ENCODE measurements at places on chromosomes 1 and 21.

DNA sequence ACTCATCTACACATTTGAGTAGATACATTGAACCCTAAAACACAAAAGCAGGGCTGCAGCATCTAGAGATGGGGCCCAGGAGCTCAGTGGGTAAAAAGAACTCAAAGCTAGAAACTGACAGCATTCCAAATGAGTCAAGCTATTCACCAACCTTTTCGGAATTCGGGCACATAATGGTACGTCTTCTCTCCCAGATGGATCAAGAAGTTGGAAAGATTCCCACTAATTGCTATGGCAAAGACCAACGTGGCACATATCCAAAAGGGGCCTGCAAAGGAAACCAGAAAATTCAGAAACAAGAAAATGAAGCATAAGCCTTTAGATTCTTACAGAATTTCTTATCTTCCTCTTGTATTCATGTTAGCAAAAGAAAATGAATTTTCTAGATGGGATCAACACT lies 18.4 kb downstream of the YIPF1 start:
- DNase-seq, result no peak

DNA sequence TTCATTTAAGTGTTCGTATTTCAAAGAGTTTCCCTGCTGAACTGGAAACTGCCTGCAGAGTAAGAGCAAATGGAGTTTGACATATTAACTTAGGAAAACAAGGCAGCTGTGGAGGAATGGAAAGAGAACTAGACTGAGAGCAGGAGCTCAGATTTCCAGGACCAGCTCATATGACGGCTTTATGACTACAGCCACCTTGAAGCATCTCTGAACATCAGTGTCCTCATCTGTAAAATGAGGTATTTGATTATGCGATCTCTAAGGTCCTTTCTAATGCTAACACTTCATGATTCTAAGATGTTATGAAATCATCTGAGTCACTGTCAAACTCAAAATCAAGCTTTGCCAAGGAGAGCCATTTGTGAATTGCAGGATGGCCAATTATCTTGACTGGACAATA lies 112.3 kb downstream of the PRRX1 start:
- no peak for DNase-seq

- DNase-seq, result no peak
Measured at GRCh38 chr1:203185585-203185984, 919 bp downstream of the CHI3L1 start.

DNA sequence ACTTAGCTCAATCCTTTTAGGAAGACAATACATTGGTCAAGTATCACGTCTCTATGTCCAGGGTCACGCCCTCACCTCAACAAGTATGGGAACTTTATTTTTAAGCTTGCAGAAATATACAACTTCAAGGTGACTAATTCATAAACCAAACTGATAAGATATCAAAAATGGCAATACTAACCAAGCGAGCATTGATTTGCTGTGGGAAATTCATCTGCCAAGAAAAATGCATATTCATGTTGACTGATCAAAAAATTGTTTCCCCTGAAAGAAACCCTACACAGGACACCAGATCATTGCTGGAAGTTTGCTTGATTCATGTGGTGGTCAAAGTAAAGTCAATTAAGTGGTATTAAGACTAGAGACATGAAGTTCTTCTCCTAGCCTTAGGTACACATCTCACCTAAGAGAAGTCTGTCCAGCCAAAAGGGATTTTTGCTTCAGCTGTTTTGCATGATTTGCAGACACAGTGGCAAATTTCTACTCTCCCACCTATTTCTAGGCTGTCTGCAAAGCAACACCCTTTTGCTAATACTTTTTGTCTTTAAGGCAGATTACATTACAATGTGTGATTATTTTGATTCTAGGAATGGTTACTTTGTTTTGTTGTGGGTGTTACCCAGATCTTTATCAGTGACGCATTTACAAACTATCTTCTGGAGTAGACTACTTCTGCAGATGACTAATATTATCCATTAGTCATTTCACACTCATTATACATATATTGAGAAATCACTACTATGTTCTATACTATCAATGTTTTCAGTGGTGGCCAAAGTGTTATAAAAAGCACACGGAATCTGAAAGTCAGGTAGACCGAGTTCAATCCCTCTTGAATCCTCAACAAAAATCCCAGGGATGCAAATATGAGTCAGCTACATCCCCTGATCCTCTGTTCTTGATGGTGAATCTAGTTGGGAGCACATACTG lies 12.4 kb downstream of the SAMSN1 start:
- DNase-seq, result no peak

GRCh38 chr1:45135316-45135715 lies 71.1 kb downstream of the ZSWIM5 start:
- no peak for DNase-seq

- no peak for DNase-seq
Measured at GRCh38 chr1:103416681-103417286, 108.7 kb upstream of the RNPC3 start.

DNA sequence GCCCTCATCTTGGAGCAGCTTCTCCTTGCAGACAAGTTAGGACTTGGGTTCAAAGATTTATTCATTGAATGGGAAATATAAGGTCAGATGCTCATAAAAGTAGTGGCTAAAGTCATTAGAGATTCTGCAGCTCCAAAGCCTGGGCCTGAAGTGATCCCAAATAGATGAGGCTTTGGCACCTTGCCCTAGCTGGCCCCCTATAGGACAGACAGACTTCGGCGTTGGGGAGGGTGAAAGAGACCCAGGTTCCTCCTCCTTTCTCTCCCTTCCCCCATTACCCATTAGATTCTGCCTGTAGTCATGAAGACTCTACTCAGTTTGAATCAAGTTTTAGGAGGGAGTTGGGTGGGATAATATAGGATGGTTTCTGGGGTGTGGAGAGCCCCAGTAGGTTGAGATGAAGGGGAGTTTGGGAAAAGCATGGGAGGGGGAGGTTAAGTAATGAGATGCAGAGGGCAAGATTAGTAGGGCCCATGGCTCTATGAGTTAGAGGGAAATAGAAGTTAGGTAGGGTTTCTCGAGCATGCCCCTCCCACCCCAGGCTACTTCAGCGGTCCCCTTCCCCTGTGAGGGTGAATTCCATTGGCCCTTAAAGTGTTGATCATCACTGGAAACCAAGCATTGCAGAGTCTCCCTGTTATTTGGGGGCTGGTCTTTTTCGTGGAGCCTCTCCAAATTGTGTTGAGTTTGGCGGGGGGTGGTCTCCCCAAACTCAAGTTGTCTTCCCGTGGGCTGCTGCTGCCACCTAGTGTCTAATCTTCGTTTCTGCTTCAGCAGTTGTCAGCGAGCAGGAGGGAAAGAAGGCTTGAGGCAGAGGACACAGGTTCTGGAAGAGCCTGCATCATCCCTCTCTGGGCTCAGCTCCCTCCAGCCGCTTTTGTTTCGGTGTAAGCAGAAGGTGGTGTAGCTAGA lies 2.1 kb upstream of the AHDC1 start:
- peak; percentile 33 for DNase-seq

- DNase-seq, result no peak
Measured at GRCh38 chr1:207807326-207807689, 55.5 kb downstream of the CD46 start.

GRCh38 chr1:178048883-178049282 lies 45.0 kb upstream of the RASAL2 start:
- DNase-seq, result no peak

DNA sequence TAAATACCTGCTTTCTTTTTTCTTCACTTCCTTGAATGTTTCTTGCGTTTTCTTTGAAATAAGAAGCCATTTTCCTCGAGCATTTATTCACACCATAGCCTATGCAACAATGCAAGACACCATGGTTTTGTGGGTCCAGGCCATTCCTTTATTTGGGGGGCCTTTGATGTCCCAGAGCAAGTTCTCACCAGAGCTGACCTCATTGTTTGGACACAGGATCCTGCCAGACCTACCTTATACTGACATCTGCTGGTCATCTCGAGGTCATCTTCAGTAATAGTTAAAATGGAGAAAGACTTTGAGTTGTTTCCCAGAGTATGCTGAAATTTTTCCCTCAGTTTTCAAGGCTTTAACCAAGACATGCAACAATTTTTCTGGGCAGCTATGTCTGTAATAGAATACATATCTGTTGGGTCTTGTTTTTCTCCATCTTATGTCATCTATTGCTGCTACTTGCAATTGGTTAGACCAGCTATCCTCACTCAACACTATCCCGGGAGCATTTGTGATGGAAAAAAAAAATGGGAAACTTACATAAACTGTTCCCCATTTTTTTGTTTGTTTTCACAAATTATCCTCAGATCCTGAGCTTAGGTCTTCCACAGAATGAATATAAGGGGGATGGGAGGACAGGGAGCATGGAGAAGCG lies 34.0 kb upstream of the BACE2 start:
- DNase-seq, result no peak

DNA sequence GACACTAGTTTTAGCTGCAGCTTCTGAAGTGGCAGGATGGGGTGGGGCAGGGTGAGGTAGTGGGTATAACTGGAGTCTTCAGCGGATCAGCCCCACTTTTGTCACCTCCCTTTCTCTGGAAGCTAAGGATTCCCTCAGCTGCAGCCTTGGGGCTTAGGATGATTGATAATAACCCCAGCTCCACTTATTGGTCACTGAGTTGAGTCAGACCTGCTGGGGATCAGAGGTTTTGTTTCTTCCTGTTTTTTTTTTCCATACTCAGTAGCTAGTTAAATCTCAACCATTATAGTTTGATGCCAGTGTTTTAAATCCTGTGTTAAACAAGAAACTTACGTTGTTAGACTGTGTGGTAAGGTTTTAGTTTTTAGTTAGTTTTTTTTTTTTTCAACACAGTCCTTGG lies 57.2 kb downstream of the LAMC1 start:
- DNase-seq, result no peak

DNA sequence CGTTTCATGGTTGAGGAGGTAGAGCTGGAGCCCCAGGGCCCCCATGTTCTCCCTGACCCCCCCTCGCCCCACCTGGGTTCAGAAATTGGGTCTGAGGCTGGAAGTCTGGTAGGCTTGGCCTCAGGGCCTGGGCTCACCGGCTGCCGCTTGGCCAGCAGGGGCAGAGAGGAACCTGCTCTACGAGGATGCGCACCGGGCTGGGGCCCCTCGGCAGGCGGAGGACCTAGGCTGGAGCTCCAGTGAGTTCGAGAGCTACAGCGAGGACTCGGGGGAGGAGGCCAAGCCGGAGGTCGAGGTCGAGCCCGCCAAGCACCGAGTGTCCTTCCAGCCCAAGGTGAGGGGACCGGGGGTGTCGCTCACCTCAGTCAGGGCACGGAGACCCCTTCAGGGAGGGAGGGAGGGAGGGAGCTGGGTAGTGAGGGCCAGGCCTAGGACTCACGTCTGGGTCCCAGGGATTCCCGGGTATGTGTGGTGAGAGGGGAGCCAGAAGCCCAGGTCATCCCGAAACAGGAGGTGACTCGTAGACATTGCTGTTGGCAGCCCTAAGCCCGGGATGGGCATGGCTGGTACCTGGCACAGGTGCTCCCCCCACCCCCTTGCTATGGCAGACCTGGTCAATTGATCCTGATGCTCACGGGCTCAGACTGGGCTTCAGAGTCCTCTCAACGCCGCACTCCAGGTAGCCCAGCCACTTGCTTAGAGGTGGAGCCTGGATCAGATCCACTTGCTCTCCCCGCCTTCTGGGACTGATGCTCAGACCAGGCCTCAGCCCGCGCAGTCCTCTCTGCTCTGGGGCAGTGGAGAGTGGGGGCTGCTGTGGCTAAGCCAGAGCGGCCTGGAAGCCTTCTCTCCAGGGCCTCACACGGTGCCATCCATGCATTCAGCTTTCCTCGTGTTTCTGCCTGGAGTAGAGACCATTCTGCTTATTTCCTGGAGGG lies 68.4 kb downstream of the ARHGEF10L start:
- no peak for DNase-seq

- no peak for DNase-seq
Measured at GRCh38 chr1:205172729-205173366, 38.7 kb downstream of the DSTYK start.

GRCh38 chr1:32939655-32940371 lies 24.8 kb downstream of the RNF19B start:
- no peak for DNase-seq

GRCh38 chr21:44780767-44781459 lies 20.7 kb downstream of the UBE2G2 start:
- no peak for DNase-seq

DNA sequence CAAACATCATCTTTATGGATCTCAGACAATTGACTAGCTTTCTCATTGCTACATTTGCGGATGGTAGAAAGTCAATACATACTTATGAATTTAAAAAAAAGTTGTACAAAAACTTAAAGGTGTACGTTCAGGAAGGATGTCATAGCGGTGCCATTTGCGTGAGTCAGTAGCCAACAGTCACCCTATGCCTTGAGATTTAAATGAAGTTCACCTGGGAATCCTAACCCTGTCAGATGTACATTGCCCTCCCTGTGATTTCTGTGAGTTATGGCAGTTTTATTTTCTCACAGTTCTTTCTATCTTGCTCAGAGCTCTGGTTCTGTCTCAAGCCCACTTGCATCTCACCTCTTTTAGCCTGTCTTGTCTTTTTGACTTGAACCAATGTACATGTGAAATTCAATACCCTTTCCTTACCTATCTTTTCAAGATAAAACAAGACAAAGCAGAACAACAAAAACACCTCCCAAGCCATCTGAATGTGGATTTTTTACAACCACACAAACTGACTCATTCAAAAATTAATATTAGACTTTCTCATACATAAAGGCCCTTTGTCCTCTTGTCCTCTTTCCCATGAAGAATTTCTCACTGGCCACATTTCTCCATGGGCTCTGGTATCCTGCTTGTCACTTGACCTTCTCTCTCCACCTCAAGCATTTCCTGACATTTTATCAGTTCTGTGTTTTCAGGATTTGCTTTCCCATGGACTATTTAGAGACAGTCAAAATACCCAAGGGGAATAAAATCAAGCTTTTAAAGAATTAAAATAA lies 25.3 kb upstream of the ZNF697 start:
- DNase-seq, result no peak

DNA sequence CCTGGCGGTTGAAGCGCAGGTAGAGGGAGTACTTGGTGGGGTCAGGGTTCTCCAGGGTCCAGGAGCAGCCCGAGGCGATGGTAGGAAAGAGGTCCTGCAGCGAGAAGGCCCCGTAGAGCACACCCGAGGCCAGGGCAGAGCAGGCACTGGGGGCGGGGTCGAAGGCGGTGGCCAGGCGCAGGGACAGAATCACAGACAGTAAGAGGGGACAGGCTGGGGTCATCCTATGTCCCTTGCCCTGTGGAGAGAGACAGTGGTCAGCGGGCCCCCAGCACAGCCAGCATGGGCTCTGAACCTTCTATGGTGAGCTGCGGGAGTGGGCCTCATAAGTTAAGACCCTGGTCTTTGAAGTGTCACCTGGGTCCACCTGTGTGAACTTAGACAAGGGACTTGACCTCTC lies 7.6 kb downstream of the ADGRB2 start:
- no peak for DNase-seq

- DNase-seq, result no peak
Measured at GRCh38 chr1:20787840-20788795, 1.0 kb upstream of the HP1BP3 start.

DNA sequence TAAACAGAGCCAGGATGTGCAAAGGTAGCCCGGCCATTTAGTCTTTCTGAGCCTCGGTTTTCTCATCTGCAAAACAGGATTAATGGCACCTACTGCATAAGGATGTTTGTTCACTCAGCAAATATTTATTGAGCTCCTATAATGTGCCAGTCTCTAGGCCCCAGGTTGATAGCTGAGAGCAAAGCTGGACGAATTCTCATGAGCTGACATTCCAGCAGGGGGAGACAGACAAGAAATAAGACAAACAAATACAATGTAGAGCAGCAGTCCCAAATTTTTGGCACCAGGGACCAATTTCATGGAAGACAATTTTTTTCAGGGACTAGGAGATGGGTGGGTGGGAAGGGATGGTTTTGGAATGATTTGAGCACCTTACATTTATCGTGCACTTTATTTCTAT lies 74.3 kb upstream of the PAX7 start:
- DNase-seq, result no peak

Measured in stimulated activated CD4-positive, alpha-beta T cell treated with anti-CD3 and anti-CD28 coated beads, Interleukin-1b, Interleukin-23, amount 100 ng/mL, for 1 hour (primary cell).